ENCODE measurements at places on chromosomes 4 and X.

DNA sequence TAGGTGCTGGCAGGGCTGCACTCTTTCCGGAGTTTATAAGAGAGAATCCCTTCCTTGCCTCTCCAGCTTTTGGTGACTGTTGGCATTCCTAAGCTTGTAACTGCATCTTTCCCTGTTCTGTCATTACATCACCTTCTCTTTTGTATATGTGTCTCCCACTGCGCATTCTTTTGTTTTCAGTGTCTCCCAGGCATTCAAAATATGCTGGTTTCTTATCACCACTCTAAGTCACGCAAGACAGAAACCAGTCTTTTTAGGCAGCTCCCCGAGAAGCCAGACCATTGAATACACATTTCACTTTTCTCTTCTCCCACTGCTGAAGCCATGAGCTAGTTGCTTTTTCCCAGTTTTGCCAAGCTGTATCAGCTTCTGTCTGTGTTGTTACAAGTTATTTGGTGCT is 71.0 kb downstream of the LAS1L start:
- no peak for DNase-seq

DNA sequence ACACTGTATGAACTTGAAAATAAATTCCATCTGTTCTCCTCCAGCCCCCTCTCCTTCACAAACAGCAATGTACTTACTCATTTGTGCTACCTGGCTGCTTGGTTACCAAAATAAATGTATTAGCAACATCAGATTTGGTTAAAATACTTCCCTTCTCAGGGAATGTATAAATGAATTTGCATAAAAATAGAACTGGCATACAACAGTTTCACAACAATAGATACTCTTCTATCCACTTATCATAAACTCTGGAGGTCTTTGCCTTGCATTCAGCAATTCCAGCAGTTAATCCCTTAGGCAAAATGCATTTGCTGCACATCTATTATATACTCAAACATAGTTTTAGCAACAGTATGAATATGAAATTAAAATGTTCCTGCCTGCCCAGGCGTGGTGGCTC is 658.2 kb downstream of the CENPC start:
- DNase-seq: no peak

DNA sequence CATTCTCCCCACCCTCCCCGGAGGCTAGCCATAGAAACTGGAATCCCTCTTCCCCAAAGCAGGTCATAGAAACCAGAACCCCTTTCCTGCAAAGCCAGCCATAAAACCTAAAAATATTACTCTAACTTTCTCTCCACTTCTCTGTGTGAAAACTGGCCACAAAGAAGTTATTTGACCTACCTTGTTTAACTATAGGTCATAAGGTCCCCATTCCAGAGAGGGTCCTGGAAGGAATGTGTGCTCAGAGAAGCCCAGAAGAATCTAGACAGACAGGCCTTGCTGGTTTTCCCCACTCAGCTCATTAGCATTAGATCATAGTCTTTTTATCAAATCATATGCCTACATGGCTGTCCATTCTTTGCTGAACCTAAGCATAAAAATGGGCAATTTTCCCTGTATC is 52.8 kb upstream of the TEX13A start:
- DNase-seq: peak; percentile 58

- DNase-seq: no peak
These were observed 2702.5 kb downstream of the PCDH7 start for GRCh38 chr4:33422656-33423055.
